Neural progenitor cell (in vitro differentiated cells): ENCODE measurements at places on chromosomes 3 and 15. TPM values are rescaled to one million over a fixed set of nuclear protein-coding genes. Genes with fewer than 3 reads are reported as not detected.

AP3S2 gene
- total RNA-seq, result 75.3 and 77.1 TPM in 2 replicates

POMGNT2 gene
- 13.2 and 28.8 TPM in 2 replicates for total RNA-seq

ARGFX gene
- total RNA-seq, result not detected in 2 replicates

APH1B gene
- 2.7 and 4.0 TPM in 2 replicates for total RNA-seq

CCDC9B gene
- total RNA-seq, result 0.25 TPM in 1 of 2 replicates, not detected in the other

HRG gene
- total RNA-seq, result not detected in 2 replicates
